ENCODE measurements at places on chromosomes 6 and 20. TPM values are rescaled to one million over a fixed set of nuclear protein-coding genes. Genes with fewer than 3 reads are reported as not detected.

Gene SMIM13
- 5.3 TPM for total RNA-seq

Gene CCN6
- not detected for total RNA-seq

Gene SCUBE3
- 35.5 TPM for total RNA-seq

Gene WDR46
- 84.2 TPM for total RNA-seq

Gene LINC00237
- not detected for total RNA-seq

Gene WFDC12
- total RNA-seq: not detected

Gene GSTA3
- not detected for total RNA-seq

Gene ETV7
- total RNA-seq: not detected

Gene TMEM217
- 2.0 TPM for total RNA-seq

Gene FBXO30
- 4.9 TPM for total RNA-seq

Gene RBPJL
- not detected for total RNA-seq

Gene SLC35D3
- total RNA-seq: not detected

Gene MAK
- total RNA-seq: not detected

Gene TP53TG5
- 3.2 TPM for total RNA-seq

Gene HEY2
- total RNA-seq: not detected

Gene NKX2-2
- total RNA-seq: not detected

Gene COX4I2
- total RNA-seq: not detected

Gene C20orf144
- total RNA-seq: not detected

Gene RPS10
- 3,823 TPM for total RNA-seq

Gene ERVFRD-1
- not detected for total RNA-seq

Gene DDX43
- 0.58 TPM for total RNA-seq

Gene RSPH9
- 0.86 TPM for total RNA-seq

Gene HS3ST5
- under 0.01 TPM for total RNA-seq

Gene KHDC1L
- not detected for total RNA-seq

Gene SFTA2
- total RNA-seq: not detected

Gene GFRAL
- total RNA-seq: not detected

Gene DYNLT2
- total RNA-seq: 0.35 TPM

Gene RNF144B
- 1.1 TPM for total RNA-seq
